ENCODE measurements at places on chromosomes 7 and 10.

DNA sequence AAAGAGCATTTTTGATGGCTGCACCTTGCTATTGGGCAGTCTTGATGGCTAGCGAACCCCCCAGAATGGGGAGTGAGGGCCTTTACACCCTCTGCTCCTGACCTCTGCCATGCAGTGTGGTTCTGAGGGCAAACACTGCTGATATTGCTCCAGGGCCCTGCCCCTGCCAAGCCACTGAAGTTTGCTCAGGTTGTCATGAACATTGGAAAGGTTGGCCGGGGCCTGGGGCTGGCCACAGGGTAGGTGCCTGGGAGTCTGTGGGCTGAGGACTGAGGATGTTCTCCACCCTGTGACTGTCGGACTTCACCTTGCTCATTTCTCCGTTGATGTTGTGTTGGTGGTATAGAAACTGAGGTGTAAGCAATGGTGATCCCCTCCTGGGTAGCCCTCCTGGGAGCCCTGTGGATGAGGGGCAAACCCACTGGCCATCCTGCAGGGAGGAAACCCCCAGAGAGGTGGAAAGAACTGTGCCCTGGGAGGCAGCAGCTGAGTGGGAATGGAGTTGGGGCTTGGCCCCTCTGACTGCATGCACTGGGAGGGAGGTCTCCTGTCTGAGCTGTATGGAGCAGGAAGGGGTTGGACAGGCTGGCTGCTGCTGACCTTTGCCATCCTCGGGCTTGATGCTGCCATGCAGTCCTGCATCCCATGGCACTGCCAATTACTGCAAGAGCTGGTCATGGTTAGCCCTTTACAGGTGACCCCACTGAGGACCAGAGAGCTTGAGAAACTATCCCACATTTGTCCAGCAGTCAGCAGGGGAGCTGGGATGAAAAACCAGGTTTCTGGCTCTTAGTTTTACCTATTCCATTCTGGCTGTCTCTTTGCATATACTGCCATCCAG, 77.1 kb downstream of the SH2D4B start:
- no peak for DNase-seq

DNA sequence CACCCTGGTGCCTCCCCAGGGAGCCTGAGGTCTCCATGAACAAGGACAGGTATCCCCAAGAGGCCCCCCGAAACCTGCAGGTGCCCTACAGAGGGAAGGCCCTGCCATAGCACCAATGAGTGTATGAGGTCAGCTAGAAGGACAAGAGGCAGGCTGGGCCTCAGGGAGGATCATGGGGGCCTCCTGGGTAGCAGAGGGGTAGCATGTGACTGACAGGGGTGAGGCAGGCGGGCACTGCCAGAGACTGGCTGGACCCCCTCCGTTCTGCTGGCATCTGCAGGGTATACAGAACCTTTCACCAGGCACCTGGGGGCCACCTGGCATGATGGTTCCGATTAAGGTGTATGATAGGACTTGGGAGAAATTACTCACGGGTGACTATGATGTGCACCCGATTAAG, 79.2 kb upstream of the KCTD7 start:
- DNase-seq = no peak

GRCh38 chr7:36278620-36279172, 111.0 kb upstream of the ANLN start:
- DNase-seq = peak; percentile 61

DNA sequence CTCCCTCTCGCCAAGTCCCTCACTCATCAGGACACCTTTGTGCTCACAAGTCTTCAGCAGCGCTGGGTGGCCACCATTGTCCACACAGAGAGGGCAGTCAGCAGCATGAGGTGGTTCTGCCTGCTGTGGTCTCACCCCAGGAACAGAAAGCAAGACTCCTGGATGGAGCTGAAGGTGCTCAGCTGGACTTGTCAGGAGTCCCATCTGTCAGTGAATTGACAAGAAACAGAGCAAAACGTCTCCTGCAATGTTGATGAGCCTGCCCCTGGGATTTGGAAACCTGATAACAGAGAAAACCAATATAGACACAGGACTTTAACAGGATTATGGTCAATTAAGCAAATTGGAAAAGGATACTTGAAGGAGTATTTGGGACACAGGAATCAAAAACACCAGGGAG, 122.2 kb upstream of the PRSS58 start:
- no peak for DNase-seq

GRCh38 chr7:22632674-22633073, 94.3 kb upstream of the IL6 start:
- DNase-seq = no peak

- no peak for DNase-seq
Measured at GRCh38 chr10:79093658-79094411, 25.1 kb downstream of the ZMIZ1 start.

DNA sequence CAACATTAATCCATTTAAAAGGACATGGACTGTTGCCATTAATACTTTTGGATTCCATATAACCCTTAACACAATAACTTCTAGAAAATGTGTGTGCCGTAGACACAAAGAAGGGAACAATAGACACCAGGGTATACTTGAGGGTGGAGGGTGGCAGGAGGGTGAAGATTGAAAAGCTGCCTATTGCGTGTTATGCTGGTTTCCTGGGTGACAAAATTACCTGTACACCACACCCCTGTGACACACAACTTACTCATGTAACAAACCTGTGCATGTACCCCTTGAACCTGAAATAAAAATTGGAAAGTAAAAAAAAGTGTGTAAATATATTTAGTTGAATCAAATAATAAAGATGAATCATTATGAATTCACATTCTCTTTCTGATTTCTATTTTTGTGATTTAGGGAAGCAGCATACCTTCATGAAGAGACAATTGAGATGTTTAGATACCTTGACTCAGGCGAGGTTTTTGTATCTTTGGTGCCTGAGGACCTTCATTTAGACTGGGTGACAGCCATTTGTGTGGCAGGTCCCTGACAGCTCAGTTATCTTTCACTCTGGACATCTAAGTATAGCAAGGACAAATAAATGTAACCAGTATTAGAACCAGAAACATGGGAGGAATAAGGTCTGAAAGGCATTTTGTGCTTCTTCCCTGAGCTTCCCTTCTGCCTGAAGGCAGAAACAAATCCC, 28.7 kb downstream of the GIMAP8 start:
- no peak for DNase-seq

DNA sequence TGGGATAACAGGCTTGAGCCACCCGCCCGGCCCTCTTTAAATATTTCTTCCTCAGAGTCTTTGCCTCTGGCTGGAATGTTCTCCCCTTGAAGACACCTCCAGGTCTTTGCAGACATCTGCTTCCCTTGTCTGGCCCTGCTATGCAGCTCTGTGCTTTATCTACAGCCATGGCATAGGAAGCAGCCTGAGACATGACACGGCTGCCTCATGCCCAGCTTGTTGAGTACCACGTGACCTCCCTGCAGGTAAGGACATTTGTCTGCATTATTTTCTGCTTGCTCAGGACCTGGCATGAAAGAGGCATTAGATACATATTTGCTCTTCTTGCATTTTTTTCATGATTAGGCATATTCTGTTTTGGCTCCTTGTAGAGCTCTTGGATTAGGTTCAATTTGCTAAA, 113.8 kb upstream of the KLF6 start:
- no peak for DNase-seq

- DNase-seq = no peak
Measured at GRCh38 chr10:43352951-43353350, 18.5 kb upstream of the FXYD4 start.

DNA sequence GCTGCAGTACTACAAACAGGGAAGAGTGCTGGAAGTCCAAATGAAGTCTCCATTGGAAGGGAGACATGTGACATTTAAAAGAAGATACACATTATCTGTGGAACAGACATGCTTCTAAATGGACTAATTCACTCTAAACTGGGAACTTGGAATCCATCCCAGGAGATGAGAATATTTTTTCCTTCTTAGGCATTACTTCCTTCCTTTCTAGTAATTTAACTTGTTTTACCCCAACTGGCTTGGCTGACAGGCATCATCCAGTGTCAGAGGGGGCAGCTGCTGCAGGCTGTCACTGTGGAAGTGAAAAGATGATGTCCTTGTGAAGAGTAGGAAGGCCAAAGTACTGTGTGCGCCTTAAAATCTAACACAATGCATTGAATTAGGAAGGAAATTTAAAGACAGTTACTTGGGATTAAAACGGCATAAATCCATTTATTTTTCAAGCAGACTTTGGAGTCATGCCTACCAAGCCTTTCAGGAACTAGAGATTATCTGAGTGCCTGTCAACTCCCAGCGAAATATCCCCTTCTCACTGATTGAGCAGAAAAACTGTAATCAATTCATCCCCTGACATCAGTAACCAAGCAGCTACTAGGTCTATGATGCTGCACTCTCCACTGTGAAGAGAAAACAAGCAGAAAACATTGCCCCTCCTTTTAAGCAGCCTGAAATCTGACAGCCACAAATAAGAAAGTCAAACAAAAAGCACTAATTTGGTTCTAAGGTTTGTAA, 161.2 kb downstream of the DGKI start:
- no peak for DNase-seq

- no peak for DNase-seq
Measured at GRCh38 chr7:101137651-101138212, 10.8 kb downstream of the SERPINE1 start.

GRCh38 chr10:72419241-72419640, 64.5 kb upstream of the DNAJB12 start:
- no peak for DNase-seq

DNA sequence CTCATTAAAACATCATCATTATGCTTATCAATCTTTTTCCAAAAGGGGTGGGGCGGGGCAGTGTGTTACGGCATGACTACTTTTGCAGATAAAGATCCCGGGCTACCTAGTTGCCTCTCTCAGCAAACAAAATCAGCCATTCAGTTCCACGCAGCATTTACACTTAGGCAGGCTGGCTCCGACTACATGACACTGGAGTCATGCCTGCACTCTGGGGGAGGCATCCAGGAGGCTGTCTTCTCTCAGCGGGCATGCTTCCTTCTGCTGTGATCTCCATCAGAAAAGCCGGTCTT, 193.9 kb upstream of the TCF7L2 start:
- no peak for DNase-seq

GRCh38 chr10:22903694-22904093, 24.2 kb upstream of the ARMC3 start:
- DNase-seq = no peak

GRCh38 chr10:70698211-70698610, 25.9 kb downstream of the ADAMTS14 start:
- no peak for DNase-seq

DNA sequence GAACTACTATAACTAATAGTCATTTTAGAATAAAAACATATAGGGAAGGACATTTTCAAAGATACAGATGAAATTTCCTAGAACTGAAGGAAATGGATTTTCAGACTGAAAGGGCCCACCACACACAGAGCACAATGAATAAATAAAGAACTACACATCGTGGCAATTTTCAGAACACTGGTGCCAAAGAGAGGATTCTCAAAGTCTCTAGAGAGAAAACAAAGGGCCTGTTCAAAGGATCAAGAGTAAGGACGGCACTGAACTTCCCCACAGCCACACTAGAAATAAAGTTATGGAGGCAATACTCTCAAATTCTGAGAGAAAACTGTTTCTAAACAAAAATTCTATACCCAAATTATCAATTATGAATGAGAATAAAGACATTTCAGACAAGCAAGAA, 21.9 kb downstream of the NAPEPLD start:
- no peak for DNase-seq

DNA sequence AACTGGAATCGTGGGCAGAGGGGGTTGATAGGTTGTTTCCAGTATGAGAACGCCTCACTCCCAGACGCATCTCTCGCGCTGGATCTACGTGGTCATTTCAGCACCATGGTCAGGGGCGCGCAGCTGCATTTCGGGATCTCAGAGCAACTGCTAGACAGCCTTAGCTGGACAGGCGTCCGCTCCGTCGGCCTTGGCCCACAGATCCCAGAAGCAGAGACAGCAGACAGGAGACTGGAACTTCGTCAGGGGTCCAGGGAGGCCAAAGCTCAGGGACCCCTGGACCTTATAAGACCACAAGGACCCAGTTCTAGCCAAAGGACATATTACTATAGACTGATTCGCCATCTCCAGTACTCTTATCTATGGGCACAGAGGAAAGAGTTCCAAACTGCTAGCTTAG, 5.3 kb downstream of the NEUROG3 start:
- peak; percentile 32 for DNase-seq

GRCh38 chr10:71391701-71392100, 5.0 kb upstream of the CDH23 start:
- no peak for DNase-seq

DNA sequence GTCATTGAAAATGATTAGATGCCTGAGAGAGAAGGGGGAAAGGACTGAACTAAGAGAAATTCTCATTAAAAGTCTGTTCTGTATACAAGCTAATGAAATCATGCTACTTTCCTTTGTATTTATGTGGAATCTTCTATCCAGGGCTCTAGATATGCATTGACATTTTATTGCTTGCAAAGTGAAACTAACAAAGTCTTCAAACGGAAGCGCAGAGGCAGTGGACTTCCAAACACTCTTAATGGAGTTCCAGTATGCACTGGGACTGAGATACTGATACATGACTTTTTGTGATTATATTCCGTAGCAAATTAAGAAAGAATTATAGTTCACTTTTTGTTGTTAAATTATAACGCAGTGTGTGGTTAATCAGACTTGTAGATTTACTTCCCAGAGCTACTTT, 166.8 kb upstream of the TBX20 start:
- DNase-seq = no peak

GRCh38 chr10:664301-664700, 25.2 kb downstream of the DIP2C start:
- no peak for DNase-seq

DNA sequence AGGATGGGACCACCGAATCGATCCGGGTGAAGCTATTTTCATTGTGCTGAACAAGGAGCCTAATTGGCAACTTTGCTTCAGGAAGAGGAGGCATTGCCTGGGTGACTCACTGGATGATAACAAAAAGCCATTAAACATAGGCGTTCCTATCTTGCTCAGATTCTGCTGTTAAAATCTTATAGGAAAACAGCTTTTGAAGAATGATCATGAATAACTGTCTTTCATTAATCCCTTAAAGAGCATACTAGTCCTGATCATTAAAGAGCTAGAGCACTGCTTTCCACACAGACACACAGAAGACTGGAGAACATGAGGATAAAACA, 174.2 kb upstream of the IMMP2L start:
- no peak for DNase-seq

GRCh38 chr7:139072796-139073195, 36.7 kb downstream of the ZC3HAV1 start:
- no peak for DNase-seq

GRCh38 chr10:75295868-75296441, 60.2 kb upstream of the COMTD1 start:
- no peak for DNase-seq

DNA sequence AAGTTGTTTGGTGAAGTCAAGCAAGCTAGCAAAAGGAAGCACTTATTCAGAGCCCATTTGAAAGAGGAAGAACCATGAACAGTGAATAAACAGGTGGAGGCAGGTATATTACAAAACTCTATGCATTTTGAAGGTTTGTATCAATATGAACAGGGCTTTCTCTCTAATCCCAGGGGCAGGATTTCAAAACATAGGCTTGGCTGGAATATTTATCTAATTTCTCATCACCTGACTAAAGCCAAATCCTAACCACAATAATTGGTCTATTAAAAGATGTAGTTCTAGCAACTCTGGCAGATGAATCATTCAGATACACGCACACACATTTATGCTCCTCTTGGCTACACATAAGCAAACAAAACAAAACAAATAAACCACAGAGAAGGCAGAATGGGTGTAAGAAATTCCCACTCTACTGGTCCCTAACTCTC, 554.4 kb downstream of the INHBA start:
- peak; percentile 88 for DNase-seq

- DNase-seq = no peak
Measured at GRCh38 chr10:47298715-47299114, 1.3 kb upstream of the GDF10 start.
